Breast epithelium (tissue), 4 donors: ENCODE measurements at places on chromosomes 7 and 10. TPM values are rescaled to one million over a fixed set of nuclear protein-coding genes. Genes with fewer than 3 reads are reported as not detected.

CHRM2 gene
- total RNA-seq: not detected

GNGT1 gene
- not detected for total RNA-seq

ICA1 gene
- total RNA-seq: 45.7 TPM

OR6B1 gene
- total RNA-seq: not detected

HMX3 gene
- total RNA-seq: not detected

LIPM gene
- not detected for total RNA-seq

SPRN gene
- not detected for total RNA-seq

DNA sequence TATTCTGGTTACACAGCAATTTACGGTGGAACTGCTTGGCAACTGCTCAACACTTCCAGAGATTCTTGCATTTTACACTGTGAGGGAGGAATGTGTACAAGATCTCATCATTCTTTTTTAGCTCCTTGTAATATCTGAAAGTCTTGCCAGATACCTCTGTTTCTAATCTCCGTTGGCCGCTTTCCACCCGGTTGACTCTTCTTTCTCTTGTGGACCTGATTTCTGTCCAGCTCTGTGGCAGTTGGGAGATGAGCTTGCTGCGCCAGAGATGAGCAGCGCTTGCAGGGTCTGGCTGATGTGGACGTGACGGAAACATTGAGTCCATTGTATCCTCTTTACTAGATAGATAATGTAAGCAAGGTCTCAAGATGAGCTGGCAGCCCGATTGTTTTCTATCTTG lies 27.6 kb downstream of the SPAG6 start:
- DNase-seq: no peak
- H3K4me3 ChIP-seq: no peak overlapping the region
- no peaks in the 10 kb centered on the region for H3K36me3 ChIP-seq

GRCh38 chr7:94142281-94142680 lies 138.1 kb upstream of the BET1 start:
- DNase-seq: no peak
- no peaks in the 10 kb centered on the region for H3K4me1 ChIP-seq
- H3K27ac ChIP-seq: no peak overlapping the region
- no peaks in the 10 kb centered on the region for H3K27me3 ChIP-seq

GRCh38 chr10:75532253-75532924 lies 101.0 kb downstream of the LRMDA start:
- no peak overlapping the region for H3K27ac ChIP-seq
- DNase-seq: no peak
- no peak overlapping the region for H3K4me3 ChIP-seq
- H3K36me3 ChIP-seq: no peaks in the 10 kb centered on the region
- no peaks in the 10 kb centered on the region for H3K27me3 ChIP-seq
- H3K4me1 ChIP-seq: no peaks in the 10 kb centered on the region

- H3K4me1 ChIP-seq: no peaks in the 10 kb centered on the region
- H3K27ac ChIP-seq: no peak within 1 kb of the TSS
- peaks cover 30% of the 10 kb centered on the region for H3K27me3 ChIP-seq
- no peak for DNase-seq
- H3K4me3 ChIP-seq: peak within 1 kb of the TSS; percentile 39
Observed at GRCh38 chr7:137846827-137847567, at the start of gene DGKI. DGKI (minus strand) TSS chr7:137846974.

GRCh38 chr10:3972460-3973301 lies 187.7 kb upstream of the KLF6 start:
- H3K4me1 ChIP-seq: no peaks in the 10 kb centered on the region
- no peaks in the 10 kb centered on the region for H3K36me3 ChIP-seq
- peak overlapping the region; percentile 67 for H3K27ac ChIP-seq
- no peak overlapping the region for H3K4me3 ChIP-seq
- H3K27me3 ChIP-seq: no peaks in the 10 kb centered on the region
- DNase-seq: no peak

DNA sequence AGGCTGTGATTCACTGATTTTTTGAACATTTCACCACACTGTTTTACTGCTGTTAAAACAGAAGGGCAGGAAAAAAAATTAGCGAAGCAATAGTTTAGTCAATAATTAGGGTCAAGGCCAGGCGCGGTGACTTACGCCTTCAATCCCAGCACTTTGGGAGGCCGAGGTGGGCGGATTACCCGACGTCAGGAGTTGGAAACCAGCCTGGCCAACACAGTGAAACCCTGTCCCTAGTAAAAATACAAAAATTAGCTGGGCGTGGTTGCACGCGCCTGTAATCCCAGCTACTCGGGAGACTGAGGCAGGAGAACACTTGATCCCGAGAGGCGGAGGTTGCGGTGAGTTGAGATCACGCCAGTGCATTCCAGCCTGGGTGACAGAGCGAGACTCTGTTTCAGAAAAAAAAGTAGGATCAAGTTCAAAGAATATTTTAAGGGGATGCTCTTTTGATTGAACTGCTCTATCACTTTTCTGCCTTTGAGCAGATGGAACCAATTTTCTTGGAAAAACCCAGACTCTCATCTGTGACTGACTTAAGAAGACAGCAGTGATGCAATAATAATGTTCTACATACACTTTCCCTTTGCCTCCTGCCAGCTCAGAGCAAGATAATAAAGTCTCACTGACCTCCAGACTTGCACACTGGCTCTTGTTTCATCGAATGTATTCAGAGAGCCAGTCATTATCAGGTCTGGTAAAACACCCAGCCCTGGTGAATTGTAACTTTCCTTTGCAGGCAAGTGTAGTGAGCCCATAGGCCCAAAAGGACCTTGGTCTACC lies 1.6 kb upstream of the PPA1 start:
- peaks cover 6% of the 10 kb centered on the region for H3K4me1 ChIP-seq
- peak overlapping the region; percentile 35 for H3K27ac ChIP-seq
- no peak overlapping the region for H3K4me3 ChIP-seq
- no peak for DNase-seq
- no peaks in the 10 kb centered on the region for H3K27me3 ChIP-seq
- no peaks in the 10 kb centered on the region for H3K36me3 ChIP-seq

DNA sequence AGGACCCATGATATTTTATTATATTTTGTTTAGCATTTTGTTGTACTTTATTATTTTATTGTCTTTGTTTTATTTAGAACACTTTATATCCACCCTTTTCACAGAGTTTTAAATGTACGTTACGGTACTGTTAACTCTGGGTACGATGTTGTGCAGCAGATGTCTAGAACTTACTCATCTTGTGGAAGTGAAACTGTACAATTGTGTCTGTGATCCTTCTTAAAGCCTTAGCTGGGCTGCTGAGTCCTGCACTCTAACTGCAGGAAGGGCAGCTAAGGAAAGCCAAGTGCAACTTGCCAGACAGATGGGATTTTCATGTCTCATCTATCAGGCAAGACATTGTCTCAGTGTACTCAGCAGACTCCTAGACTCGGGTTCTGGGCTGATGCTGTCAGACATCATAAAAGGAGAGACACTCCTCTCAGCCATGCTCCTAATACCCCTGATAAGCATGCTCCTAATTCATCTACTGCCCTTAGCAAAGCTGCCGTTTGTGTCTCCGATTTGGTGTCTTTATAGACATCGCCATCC lies 14.6 kb upstream of the INSYN2A start:
- DNase-seq: no peak
- no peaks in the 10 kb centered on the region for H3K27me3 ChIP-seq
- no peak overlapping the region for H3K4me3 ChIP-seq
- no peak overlapping the region for H3K27ac ChIP-seq
- H3K36me3 ChIP-seq: no peaks in the 10 kb centered on the region

DNA sequence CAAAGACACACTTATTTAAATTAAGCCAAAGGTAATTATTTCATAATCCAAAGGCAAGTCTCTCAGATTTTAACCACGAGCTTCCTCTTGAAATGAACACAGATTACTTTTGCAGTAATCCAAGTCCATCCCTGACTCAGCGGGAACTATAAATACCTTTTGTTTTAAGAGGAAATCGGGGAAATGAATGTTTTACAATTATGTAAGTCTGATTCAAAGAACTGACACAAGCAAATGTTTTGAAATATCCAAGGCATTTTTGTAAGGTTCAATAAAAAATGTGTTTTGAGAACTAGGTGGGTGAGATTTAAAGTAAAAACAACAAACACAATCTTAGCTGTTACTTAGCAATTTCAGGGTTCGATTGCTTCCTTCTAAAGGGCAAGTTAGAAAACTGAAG lies 179.8 kb upstream of the ASAH2 start:
- no peaks in the 10 kb centered on the region for H3K27me3 ChIP-seq
- no peaks in the 10 kb centered on the region for H3K4me1 ChIP-seq
- peak overlapping the region; percentile 75 for H3K27ac ChIP-seq
- H3K4me3 ChIP-seq: no peak overlapping the region

DNA sequence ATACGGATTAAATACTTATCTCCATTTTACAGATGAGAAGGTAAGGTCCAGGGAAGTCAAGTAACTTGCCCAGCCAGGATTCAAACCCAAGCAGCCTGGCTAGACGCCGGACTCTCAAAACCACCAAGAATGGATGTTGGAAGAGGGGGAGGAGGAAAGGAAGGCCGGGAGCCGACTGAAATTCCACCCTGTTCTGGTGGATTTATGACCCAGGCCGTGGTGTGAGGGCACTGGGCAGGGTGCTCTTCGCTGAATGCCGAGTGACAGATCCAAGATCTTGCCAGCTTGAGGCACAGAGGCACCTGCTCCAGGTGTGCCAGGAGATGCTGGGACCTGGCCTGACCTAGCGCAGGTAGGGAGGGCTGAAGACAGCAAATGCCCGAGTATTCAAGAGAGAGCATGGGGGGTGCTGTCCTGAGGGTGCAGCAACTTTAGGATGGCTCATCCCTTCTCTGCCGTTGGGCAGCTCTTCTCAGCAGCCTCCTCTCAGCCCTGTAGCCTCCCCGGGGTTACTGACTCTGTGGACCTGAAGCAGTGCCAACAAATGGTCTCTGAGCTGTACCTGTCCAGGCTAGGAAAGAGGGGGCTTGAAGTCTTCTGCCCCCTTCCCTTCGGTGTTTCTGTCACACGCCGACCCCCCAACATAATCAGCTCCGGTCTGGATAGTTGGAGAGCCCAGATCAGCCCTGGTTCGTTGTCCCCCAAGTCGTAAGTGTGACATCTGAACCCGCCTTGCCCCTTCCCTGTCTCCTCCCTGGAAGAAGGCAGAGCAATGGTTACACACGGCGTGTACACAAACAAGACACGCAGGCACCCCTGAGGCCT lies 713 bp downstream of the LOXL4 start:
- DNase-seq: no peak
- peak overlapping the region; percentile 52 for H3K4me3 ChIP-seq
- no peaks in the 10 kb centered on the region for H3K36me3 ChIP-seq
- no peaks in the 10 kb centered on the region for H3K27me3 ChIP-seq
- H3K4me1 ChIP-seq: peaks cover 27% of the 10 kb centered on the region

DNA sequence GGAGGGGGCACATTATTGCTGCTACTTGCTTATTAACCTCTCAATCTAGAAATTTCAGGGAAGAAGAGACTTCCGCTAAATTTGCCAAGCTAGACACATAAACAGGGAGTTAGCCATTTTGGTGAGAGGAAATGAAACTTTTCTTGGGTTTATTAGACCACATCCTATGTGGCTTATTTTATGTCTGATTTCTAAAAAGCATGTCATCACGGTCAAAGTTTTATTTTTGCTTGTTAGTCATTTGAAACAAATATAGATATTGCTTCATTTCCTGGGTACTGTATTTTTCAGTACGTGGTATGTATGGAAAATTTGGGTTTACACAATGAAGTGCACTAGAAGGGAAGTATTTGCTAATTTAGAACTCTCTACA lies 144.1 kb downstream of the TCF7L2 start:
- H3K36me3 ChIP-seq: no peaks in the 10 kb centered on the region
- DNase-seq: no peak
- no peaks in the 10 kb centered on the region for H3K27me3 ChIP-seq
- no peaks in the 10 kb centered on the region for H3K4me1 ChIP-seq
- H3K4me3 ChIP-seq: no peak overlapping the region
- no peak overlapping the region for H3K27ac ChIP-seq

DNA sequence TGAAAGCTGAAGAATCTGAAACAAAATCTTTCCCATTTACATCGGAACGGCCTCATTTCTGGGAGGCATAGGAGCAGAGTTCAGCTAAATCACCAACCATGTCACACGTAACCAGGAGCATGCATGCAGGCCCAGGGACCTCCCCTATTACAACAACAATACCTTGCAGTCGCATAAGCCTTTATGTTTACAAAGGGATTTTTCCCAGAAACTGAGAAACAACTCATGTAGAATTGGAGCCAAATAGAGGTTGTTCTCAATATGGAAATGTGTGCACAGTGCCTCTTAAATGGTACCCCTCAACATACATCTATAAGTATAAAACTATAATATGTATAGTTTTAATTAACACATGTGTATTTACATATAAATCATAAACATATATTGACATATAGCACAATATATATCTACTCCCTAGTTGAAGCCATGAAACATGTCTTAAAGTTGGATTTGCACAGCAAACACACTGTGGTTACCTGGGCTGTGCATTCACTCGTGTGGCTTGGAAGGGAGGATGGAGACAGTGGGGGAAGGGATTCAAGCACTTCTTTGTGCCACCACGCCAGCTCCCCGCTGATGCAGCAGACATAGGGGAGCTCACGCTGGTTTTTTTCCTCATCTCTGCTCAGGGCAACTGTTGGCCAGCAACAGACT lies 35.0 kb upstream of the DGKI start:
- no peaks in the 10 kb centered on the region for H3K4me1 ChIP-seq
- H3K4me3 ChIP-seq: no peak overlapping the region
- peak overlapping the region; percentile 20 for H3K27ac ChIP-seq
- no peak for DNase-seq

GRCh38 chr10:119500123-119500795 lies 42.3 kb downstream of the RGS10 start:
- H3K36me3 ChIP-seq: no peaks in the 10 kb centered on the region
- no peaks in the 10 kb centered on the region for H3K27me3 ChIP-seq
- H3K4me1 ChIP-seq: no peaks in the 10 kb centered on the region
- no peak for DNase-seq

DNA sequence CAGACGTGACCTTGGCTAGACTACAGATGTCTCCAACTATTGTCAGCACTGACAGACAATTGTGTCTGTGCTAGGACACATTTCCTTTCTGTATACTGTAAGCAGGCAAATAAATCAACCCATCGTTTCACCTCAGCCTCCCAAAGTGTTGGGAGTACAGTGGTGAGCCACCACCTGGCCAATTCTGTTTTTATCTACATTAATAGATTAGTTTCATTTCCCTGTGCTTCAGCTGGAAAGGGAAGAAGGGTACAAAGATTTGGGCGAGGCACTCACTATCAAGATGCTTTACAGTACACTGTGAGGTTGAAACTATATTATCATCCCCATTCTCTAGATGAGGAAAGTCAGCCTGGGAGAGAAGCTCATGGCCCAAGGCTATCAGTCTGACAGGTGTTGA lies 21.9 kb downstream of the SFR1 start:
- H3K4me1 ChIP-seq: no peaks in the 10 kb centered on the region
- no peaks in the 10 kb centered on the region for H3K36me3 ChIP-seq
- H3K27me3 ChIP-seq: no peaks in the 10 kb centered on the region
- no peak overlapping the region for H3K27ac ChIP-seq
- no peak overlapping the region for H3K4me3 ChIP-seq

GRCh38 chr7:99379043-99379577 lies 4.6 kb downstream of the ARPC1B start:
- H3K36me3 ChIP-seq: no peaks in the 10 kb centered on the region
- no peak for DNase-seq
- H3K4me1 ChIP-seq: peaks cover 7% of the 10 kb centered on the region
- no peaks in the 10 kb centered on the region for H3K27me3 ChIP-seq
- H3K27ac ChIP-seq: peak overlapping the region; percentile 76
